ENCODE measurements at places on chromosomes 3 and 15.

GRCh38 chr3:11452885-11453847 is 181.0 kb downstream of the ATG7 start:
- DNase-seq, result peak; percentile 27

- DNase-seq, result no peak
These were observed 14.1 kb downstream of the RPLP1 start for GRCh38 chr15:69466733-69467132.

- DNase-seq, result no peak
These were observed 8.7 kb upstream of the GPD1L start for GRCh38 chr3:32097768-32098167.

DNA sequence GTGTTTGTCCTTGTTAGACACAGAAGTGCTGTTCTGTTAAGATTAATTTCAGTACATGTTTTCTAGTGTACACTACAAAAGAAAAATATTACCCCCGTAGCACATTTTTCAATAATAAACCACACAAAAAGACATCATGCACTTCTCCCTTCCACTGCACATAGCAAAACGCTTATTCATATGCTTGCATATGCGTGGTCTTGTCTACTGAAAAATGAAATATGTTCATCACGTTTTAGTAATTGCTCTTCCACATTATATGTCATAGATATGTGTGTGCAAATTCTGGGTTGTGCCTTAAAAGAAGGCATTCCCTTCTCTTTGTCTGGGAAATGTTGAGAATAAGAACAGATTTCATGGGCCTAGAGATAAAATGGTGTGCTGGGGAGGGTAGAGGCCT is 353.9 kb downstream of the NSUN3 start:
- no peak for DNase-seq

DNA sequence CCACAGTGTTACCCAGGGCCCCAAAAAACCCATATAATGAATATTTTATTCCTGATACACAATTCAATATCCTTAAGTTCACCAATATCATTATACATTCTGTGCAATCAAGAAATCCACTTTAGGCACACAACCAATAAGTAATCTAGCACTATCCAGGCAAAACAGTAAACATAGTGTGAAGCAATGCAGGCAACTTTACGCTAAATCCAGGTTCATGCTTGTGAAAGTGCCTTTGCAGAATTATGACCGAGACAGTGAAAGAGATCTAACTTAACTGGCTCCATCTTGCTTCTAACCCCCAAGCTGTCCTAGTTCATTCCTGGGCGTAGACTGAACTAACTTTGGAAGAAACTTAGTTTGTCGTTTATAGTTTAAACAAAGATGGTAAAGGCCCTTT is 34.2 kb upstream of the INO80 start:
- DNase-seq, result no peak

GRCh38 chr15:77759896-77760592 is 127.3 kb upstream of the LINGO1 start:
- no peak for DNase-seq

DNA sequence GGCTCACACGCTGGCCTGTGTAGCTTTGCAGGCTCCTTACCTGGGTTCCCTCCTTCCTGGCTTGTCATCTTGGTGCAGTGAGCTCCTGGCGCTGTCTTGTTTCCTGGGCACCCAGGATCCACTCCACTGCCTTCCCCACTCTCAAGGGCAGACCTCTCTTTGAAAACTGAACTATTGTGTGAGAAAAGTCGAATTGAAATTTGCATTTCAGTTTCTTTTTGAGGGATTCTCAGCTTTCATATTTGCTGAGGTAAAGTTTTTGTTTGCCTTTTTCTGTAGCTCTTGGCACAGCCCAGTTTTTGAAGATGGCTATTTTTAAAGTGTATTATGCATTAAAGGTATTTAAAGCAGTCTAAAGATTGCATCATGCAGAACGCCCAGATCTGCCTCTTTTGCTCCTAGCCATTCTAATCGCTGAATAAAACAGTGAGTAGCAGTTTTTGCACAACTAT is 70.1 kb downstream of the CCK start:
- no peak for DNase-seq

DNA sequence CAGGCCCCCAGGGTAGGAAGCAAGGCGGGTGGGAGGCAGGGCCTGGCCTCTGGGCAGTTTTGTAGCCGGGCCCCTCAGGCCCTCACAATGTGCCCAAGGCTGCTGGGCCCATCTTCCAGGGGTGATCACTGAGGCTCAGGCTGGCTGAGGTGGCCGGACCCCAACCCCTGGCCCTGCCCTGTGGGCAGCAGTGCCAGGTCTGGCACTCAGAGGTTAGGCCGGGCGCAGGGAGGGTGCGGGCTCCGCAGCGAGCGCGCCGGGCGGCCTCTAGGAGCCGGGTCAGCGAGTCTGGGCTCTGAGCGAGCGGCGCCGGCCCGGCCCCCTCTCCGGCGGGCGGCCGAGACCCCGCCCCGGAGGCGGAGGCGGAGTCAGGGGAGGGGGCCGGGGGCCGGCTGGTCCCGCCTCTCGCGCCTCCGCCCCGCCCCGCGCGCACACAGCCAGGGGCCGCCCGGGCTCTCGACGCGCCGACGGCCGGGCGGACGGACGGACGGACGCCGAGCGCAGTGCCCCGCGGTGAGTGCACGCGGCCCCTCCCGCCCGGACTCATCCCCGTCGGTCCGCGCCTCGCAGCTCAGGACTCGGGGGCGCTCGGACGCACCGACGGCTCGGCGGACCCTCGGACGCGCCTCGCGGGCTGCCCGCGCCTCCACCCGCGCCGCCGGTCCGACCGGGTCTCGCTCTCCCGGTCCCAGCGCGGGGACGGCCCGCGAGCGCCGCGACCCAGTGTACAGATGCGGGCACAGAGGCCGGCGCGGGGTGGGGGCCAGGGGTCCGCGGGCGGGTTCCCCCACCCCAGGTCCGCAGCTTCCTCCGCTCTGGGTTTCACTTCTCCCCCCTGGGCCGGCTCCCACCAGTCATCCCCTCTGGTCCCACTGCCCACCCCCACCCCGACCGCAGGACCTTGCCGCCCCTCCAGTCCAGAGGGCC is at the start of gene FBLN2:
Gene FBLN2 (plus strand): TSS at position 430 of the 927 bp plus-strand sequence. CDS start 21,231 bp downstream, outside the sequence.
- peak; percentile 77 for DNase-seq

- DNase-seq, result no peak
These were observed 19.3 kb upstream of the TTBK2 start for GRCh38 chr15:42939841-42940240.

- no peak for DNase-seq
These were observed 110.4 kb upstream of the NR2E3 start for GRCh38 chr15:71699977-71700376.
